ENCODE measurements at places on chromosomes 2 and 18.

- no peak for DNase-seq
Measured at GRCh38 chr2:101135412-101136296, 15.5 kb downstream of the TBC1D8 start.

DNA sequence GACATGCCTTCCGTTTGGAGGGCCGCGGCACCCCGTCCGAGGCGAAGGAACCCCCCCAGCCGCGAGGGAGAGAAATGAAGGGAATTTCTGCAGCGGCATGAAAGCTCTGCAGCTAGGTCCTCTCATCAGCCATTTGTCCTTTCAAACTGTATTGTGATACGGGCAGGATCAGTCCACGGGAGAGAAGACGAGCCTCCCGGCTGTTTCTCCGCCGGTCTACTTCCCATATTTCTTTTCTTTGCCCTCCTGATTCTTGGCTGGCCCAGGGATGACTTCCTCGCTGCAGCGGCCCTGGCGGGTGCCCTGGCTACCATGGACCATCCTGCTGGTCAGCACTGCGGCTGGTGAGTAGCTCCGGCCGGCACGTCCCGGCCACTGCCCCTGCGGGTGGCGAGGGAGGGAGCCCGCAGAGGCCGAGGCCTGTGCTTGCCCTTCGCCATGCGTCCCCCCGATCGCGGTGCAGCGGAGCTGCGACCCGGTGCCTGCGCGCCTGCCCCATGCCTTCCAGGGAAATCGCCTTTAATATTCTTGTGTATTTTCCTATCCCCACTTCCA, 1.2 kb downstream of the BMPR2 start:
- no peak for DNase-seq

- no peak for DNase-seq
Measured at GRCh38 chr18:76275727-76276313, 219.2 kb downstream of the ZNF516 start.

DNA sequence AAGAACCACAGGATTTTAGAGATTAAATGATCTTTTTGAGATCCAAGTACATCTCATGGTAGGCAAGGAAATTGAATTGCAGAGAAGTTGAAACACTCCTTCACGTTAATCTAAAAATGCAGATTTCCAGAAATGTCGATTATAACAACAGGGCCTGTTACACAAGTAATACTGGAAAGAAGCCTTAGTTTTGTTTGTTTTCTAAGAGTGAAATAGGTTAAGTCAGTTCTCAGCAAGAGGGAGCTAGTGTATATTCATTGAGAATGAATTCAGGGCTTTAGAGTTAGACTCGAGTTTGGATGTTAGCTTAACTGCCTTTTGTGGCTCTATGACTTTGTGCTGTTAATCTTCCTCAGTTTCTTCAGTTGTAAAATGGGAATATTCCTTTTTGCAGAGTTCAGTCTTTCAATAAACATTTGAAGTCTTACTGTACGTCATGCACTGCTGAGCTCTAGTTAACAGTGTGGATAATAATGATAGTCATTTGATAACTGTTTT, 926 bp downstream of the NDUFV2 start:
- DNase-seq: no peak

GRCh38 chr2:103138123-103138901, 376.5 kb downstream of the TMEM182 start:
- DNase-seq: peak; percentile 1

- no peak for DNase-seq
Measured at GRCh38 chr2:235769046-235769445, 275.2 kb downstream of the AGAP1 start.

DNA sequence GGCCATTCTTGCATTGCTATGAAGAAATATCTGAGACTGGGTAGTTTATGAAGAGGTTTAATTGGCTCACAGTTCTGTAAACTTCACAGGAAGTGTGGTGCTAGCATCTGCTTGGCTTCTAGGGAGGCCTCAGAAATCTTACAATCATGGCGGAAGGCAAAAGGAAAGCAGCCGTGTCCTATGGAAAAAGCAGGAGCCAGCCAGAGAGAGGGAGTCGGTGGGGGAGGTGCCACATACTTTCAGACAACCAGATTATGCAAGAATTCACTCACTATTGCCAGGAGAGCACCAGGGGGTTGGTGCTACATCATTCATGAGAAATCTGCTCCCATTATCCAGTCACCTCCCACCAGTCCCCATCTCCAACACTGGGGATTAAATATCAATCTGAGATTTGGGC, 64.1 kb downstream of the CPS1 start:
- no peak for DNase-seq

DNA sequence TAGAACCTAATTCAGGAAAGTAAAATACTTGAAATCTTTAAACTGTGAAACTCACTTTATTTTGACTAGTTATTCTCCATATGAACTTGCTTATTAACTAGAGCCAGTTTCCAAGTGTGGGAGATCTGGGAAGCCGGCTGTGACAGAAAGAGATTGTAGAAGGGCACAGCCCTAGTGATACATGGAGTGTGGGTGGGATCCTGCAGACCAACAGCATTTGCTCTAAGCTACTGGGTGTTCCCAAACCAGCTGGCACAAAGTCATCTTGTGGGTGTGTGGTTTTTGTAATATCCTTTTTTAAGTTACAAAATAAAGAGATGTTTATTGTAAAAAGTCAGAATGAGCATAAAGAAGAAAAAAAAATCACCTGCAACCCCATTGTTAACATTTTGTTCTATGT, 3.4 kb downstream of the DUSP19 start:
- no peak for DNase-seq

- no peak for DNase-seq
Measured at GRCh38 chr18:12879840-12880540, 4.0 kb downstream of the PTPN2 start.

GRCh38 chr2:82412021-82412420, 2047.1 kb downstream of the SUCLG1 start:
- DNase-seq: no peak

DNA sequence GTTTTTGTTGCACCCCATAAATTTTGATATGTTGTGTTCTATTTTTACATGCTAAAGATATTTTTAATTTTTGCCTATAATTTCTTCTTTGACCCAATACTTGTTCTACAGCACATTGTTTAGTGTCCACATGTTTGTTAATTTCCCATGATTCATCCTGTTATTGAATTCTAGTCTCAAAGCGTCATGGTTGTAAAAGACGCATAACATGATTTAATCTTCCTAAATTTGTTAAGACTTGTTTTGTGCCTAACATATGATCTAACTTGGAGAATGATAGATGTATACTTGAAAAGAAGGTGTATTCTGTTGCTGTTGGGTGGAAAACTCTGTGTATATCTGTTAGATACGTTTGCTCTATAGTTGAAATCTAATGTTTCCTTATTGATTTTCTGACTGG, 27.1 kb upstream of the SULT1C3 start:
- no peak for DNase-seq

DNA sequence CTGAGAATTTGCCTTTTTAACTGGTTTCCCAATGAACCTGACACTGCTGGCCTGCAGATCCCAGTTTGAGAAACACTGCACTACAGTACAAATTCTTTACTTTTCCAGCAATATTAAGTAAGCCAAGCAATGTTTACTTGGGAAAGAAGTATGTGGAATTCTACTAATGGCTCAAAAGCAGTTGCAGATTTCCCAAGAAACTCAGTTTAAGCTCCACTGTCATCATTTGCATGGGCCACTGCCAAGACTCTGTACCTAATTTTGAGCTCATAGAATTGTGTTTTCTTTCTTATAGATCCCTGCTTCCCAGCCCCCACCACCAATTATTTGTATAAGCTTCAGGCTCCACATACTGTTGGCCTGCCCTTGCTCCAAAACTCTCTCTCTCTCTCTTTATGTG, 676.1 kb downstream of the RNF144A start:
- DNase-seq: no peak

GRCh38 chr2:106314444-106314843, 120.3 kb upstream of the UXS1 start:
- no peak for DNase-seq

DNA sequence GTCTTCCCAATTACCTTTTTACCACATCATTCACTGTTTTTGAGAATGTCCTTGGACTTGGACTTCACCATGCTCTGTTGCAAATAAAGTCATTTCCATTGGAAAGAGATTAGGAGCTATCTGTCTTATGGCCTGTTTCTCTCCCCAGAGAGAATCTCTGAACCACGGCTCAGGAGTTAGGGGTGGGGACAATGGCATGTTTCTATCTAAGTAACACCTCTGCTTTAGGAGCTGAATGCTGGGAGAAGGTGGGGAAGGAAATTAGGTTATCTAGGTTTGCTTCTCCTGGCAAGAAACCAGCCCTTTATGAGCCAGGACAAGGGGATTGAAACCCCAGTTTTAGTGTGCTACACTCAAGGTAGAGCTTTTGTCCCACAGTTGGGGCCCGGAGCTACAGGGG, 86.3 kb downstream of the AGPS start:
- no peak for DNase-seq

GRCh38 chr2:383888-384287, 96.0 kb upstream of the ALKAL2 start:
- DNase-seq: no peak

DNA sequence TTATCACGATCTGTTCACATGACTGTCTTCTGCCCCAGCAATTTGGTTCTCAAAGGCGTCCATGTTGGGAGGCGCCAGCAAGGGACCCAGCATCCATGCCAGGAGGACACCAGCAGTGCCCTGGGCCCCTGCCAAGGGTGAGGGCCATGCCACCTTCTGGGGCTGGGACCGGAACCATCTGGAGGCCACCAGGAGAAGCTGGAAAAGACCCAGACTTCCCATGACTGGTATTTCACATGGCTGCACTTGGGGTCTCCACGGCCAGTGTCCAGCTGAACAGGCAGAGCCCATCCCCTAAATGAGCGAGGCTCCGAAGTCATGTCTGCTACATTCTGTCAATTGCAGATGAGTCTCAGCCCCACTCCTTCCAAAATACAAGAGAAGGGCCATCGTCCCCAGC, 306.8 kb upstream of the HS6ST1 start:
- DNase-seq: no peak

DNA sequence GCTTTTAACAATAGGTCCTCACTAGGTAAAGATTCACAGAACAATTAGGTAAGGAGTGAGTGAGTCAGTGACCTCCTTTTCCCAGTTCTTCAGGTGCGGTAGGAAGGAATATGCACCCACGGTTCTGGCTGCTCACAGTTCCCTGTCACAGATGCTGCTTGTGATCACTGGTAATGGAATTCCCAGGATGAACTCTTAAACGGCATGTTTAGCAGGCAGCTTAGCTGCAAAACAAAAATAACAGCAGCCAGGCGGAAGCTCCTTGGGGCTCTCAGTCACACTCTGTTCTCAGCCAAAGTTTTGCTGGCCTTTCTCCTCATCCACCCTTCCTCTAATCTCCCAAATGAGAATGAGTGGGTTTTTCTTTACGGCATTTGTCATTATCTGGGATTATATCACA, 274.5 kb downstream of the MYT1L start:
- no peak for DNase-seq

GRCh38 chr18:70188113-70188512, 17.4 kb downstream of the RTTN start:
- DNase-seq: no peak

GRCh38 chr2:115427436-115427835, 985.0 kb downstream of the DPP10 start:
- DNase-seq: no peak

DNA sequence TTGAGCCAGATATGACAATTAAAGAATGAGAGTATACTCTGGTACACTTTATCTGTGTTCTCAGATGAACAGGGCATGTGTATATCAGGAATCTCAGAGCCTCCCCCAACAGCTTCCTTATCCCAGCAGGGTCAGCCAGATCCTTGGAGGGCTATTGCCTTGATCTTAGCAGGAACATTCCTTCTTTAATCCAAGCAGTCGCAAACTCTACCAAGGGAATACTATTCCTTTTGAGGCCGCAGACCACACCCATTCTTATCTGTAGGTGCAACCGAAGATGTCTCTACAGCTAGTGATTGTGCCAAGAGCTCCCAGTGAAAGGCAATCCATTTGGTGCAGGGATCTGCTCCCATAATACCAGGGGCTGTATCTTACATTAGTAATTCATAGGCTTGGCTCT, 118.3 kb upstream of the DOK6 start:
- no peak for DNase-seq

DNA sequence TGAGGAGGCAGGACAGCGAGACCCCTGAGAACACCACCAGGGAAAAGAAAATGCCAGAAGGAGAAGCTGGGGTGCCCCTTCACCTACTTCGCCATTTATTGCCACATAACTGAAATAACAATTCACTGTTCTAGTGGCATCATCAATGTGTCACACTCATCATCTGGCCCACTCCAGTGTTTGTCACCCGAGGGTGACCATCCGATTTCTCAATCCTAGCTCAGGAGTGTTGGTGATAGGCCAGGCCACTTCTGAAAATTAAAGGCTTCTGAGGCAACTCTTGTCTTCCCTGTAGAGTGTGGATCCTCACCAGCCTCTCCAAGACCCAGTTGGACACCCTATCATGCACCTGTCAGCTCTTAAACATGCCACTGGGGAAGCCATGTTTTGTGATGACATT, 62.9 kb upstream of the BZW1 start:
- no peak for DNase-seq

GRCh38 chr2:177147834-177148445, 64.7 kb upstream of the HNRNPA3 start:
- DNase-seq: no peak

DNA sequence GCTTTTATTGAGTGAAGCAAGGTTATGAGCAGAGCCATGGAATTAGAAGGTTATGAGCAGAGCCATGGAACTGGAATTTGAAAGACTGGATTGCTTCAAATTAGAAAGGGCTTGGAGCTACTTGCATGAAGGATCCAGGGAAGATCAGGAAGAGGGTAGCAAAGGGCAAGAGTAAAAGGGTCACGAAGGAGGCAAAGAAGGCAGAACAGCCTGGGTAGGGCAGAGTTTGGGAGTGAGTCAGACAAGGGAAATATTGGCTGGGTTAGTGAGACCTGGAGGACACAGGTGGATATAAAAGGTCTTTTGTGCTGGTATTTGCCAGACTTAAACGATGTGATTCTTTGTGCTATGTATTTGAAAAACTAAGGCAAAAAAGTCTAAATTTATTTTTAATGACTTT, 65.0 kb downstream of the SEMA4F start:
- DNase-seq: no peak

DNA sequence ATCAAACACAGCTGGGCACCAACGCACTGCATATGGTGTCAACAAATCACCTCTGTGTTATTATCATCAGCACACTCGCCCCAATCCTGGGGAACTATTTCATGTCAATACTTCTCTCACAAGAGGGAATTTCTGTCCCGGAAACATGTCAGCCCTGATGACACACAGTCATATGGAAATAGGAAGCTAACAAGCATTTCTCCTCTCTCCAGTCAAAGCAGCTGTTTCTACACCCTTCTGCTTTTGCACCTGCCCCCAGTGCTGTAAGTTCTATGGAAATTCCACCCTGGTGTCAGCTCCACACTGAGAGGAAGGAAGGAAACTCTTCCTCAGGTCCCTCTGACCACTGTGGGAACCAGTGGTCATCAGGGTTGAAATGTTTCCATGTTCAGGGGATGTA, 447.6 kb upstream of the ID2 start:
- DNase-seq: no peak

GRCh38 chr2:60484133-60484645, 69.3 kb downstream of the BCL11A start:
- DNase-seq: no peak

GRCh38 chr2:220006152-220006621, 378.8 kb downstream of the SLC4A3 start:
- DNase-seq: no peak

- DNase-seq: no peak
Measured at GRCh38 chr2:106011380-106011779, 182.7 kb downstream of the UXS1 start.

All from GM18507 (cell line).